ENCODE measurements at places on chromosomes 16 and 17. TPM values are rescaled to one million over a fixed set of nuclear protein-coding genes. Genes with fewer than 3 reads are reported as not detected.
A peak's percentile ranks its signal among the peaks of the same experiment; 100 is the strongest.

DNA sequence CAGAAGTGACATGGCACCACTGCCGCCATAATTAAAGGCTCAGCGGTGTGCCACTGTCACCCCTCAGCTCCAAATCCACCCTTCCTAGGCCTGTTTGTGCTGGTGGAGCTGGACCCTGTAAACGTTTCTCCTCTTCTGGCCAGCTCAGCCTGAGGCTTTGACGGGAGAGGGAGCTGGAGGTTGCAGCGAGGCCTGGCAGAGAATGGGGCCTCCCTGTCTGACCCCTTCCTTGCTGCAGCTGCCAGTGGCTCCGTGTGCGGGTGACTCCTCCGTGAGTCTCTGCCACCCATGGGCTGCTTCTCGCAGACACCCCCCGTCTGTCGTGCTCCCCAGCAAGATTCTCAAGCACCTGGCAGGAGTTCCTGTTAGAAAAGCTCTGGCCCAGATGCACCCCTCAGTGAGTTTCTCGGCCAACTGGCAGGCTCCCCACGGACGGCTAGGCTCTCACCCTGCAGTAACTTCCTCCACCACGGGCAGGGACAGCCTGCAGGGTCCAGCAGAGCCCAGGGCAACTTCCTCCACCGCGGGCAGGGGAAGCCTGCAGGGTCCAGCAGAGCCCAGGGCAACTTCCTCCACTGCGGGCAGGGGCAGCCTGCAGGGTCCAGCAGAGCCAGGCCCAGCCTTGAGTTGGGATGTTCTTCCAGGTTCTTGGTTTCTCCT is 4.7 kb upstream of the CHMP6 start:
- H3K36me3 ChIP-seq = no peaks in the 10 kb centered on the region
- DNase-seq = no peak
- no peak overlapping the region for H3K4me3 ChIP-seq
- peaks cover 2% of the 10 kb centered on the region for H3K4me1 ChIP-seq

ASPHD1 gene
- 1.2 TPM for total RNA-seq

DNA sequence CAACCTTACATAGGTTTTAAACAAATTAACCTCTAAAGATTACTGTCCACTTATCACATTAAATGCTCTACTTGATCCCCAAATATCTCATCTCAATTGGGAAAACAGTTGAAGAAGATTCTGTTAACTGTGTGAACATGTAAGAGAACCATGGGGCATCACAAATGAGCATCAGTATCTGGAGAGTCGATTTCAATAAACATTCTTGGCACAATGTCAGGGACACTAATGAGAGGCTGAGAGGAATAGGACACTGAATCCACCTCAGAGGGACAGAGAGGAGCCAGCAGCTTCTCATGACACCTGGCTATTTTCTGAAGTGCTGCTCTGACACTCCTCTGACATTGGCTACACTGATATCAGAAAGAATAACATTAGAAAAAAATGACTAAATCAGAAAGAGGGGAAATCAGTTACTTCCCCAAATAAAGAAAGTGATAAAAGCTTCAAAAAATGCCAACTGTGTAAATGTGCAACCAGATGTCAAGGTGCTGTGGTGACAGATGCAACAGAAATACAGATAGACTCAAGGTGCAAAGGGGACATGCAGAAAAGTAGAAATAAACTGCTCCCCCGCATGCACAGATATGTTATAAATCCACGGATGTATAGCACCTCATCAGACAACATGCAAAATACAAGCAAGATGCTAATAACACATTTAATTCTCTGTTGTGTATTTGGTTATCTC is 67.4 kb downstream of the SNX11 start:
- no peaks in the 10 kb centered on the region for H3K27me3 ChIP-seq
- no peak for DNase-seq
- H3K4me1 ChIP-seq = no peaks in the 10 kb centered on the region

CCL1 gene
- not detected for total RNA-seq

CSH1 gene
- not detected for total RNA-seq

CDK3 gene
- total RNA-seq = 17.2 TPM

DNA sequence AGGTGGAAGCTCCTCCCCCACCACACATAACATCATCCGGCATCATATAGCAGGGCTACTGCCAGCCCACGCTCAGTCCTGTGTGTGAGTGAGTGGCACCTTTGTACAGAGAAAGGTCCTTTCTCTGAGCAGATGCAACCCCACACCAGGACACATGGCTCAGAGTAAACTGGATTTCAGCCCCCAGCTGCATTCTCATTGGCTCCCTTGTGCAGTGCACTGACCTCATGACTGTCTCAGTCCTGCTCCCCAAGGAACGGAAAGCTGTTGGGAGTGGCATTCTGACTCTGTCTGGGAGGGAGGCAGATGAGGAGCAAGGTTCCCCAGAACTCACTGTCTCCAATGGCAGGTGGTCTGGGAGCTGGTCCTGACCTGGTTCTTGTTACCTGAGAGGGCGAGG is 244.1 kb downstream of the PHKB start:
- no peak overlapping the region for H3K27ac ChIP-seq
- H3K36me3 ChIP-seq = no peaks in the 10 kb centered on the region
- H3K27me3 ChIP-seq = no peaks in the 10 kb centered on the region
- no peaks in the 10 kb centered on the region for H3K4me1 ChIP-seq

- no peaks in the 10 kb centered on the region for H3K4me1 ChIP-seq
- peak; percentile 64 for DNase-seq
- H3K27me3 ChIP-seq = no peaks in the 10 kb centered on the region
- H3K27ac ChIP-seq = no peak overlapping the region
- no peaks in the 10 kb centered on the region for H3K36me3 ChIP-seq
- H3K4me3 ChIP-seq = no peak overlapping the region
Measured at GRCh38 chr17:32319548-32319905, 22.4 kb downstream of the C17orf75 start.

DNA sequence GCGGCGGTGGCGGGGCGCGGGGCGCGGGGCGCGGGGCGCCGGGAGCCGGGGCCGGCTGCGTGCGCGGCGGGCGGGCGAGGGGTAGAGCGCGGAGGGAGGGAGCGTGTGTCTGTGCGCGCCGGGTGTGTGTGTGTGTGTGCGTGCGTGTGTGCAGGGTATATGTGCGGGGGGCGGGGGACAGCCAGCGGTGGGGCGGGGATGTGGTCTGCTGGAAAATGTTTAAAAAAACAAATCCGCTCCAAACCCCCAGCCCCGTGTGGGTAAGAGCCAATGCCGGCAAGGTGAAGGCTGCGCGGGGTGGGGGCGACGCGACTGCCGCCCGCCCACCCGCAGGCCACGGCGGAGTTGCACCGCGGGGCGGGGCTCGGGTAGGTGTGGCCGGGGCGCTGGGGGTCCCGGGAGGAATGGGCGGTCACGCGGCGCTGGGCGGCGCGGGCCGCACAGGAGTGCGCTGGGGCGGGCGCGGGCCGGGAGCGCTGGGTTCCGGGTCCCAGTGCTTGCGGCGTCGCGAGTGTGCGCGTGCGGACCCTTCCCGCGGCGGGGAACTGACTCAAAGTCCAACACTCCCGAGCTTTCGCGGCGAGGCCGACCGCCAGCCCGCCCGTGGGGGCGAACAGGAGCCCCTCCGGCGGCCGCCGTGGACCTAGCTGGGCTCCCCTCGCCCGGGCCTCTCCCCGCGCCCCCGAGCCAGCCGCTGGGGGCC is at the start of gene CYGB:
Gene CYGB, minus strand, starts transcription at position 132 of the 703 bp plus-strand sequence. CDS start 167 bp downstream, outside the sequence.
- H3K36me3 ChIP-seq = no peaks in the 10 kb centered on the region
- H3K4me1 ChIP-seq = peaks cover 4% of the 10 kb centered on the region
- H3K27me3 ChIP-seq = peaks cover 3% of the 10 kb centered on the region
- DNase-seq = no peak
- H3K27ac ChIP-seq = peak within 1 kb of the TSS; percentile 45

GRCh38 chr16:87374313-87374712 is 9.3 kb downstream of the FBXO31 start:
- H3K36me3 ChIP-seq = no peaks in the 10 kb centered on the region
- DNase-seq = no peak
- no peak overlapping the region for H3K4me3 ChIP-seq
- no peaks in the 10 kb centered on the region for H3K27me3 ChIP-seq

IL21R gene
- total RNA-seq = 0.32 TPM

DNA sequence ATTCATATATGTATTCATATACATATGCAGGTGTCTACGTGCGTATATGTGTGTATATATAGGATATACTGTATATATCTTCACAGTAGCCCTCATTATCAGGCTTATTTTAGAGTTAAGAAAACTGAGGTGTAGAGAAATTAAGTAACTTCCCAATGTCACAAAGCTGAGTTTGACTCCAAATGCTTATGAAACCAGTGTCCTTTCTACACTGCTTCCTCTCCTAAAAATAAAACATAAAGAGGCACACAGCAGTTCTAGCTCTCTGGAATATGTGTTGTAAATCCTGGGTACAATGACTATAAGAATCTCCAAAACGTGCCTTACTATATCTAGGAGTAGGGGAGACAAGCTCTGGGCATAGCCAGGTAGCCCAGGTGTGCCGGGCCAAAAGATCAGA is 40.0 kb upstream of the CCL1 start:
- H3K27me3 ChIP-seq = no peaks in the 10 kb centered on the region
- DNase-seq = no peak
- no peaks in the 10 kb centered on the region for H3K36me3 ChIP-seq
- no peak overlapping the region for H3K27ac ChIP-seq

- H3K27me3 ChIP-seq = no peaks in the 10 kb centered on the region
- no peak overlapping the region for H3K4me3 ChIP-seq
- H3K4me1 ChIP-seq = no peaks in the 10 kb centered on the region
- peak; percentile 30 for DNase-seq
- H3K36me3 ChIP-seq = no peaks in the 10 kb centered on the region
Measured at GRCh38 chr16:46857368-46857945, 26.5 kb upstream of the C16orf87 start.

GRCh38 chr16:66271074-66272060 is 95.1 kb upstream of the CDH5 start:
- no peak for DNase-seq
- H3K27ac ChIP-seq = no peak overlapping the region
- H3K27me3 ChIP-seq = no peaks in the 10 kb centered on the region
- no peaks in the 10 kb centered on the region for H3K4me1 ChIP-seq
- no peak overlapping the region for H3K4me3 ChIP-seq

DNA sequence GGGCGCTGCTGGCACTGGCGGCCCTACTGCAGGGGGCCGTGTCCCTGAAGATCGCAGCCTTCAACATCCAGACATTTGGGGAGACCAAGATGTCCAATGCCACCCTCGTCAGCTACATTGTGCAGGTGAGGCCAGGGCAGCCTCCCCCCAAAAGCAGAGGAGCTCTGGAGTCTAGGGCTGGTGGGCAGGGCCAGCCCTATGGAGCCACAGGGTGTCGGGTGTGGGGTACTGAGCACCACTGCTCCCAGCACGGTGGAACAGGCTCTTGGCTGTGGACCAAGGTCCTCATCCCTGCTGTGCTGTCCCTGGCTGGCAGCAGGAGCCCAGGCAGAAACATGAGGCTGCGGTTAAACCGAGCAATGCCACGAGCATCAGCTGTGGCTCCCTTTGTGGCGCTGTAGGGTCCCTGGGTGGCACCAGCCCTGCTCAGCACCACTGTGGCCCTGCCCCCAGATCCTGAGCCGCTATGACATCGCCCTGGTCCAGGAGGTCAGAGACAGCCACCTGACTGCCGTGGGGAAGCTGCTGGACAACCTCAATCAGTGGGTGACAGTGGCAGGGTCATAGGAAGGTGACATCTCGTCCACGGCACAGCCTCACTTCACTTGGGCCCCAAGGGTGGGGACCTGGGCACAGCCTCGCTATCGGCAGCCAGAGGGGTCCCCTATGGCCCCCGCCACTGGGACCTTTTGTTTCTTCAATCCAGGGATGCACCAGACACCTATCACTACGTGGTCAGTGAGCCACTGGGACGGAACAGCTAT is 1.1 kb downstream of the DNASE1 start:
- no peak overlapping the region for H3K27ac ChIP-seq
- peaks cover 3% of the 10 kb centered on the region for H3K36me3 ChIP-seq
- no peaks in the 10 kb centered on the region for H3K27me3 ChIP-seq
- DNase-seq = no peak
- H3K4me1 ChIP-seq = no peaks in the 10 kb centered on the region

GRCh38 chr16:86827521-86827920 is 249.2 kb downstream of the FOXL1 start:
- H3K27ac ChIP-seq = no peak overlapping the region
- no peaks in the 10 kb centered on the region for H3K36me3 ChIP-seq
- no peak overlapping the region for H3K4me3 ChIP-seq

DNA sequence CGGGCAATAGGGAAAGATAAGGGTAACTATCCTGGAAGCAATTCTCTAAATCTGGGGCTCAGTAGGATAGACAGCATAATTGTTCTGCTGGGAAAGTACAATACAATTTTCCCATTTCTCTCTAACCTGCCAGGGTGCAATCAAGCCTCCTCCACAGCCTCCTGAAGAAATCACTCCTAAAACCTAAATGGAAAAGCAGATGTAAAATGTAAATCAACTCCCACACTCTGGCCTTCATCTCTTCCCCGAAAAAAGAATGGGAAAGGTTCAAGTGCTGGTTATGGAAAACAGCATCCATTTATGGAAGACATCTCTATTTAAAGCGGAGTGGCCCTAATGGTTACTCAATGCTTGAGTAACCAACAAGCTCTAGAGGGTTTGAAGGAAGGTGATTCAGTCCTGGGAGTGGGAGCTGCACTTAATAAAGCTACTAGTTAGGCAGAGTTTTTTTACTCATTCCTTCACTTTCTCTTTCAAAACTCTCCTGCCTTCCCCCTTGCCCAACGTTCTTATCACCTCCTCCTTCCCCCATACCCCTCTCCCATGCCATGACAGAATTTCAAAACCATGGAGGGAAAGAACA is 5.1 kb downstream of the MMD start:
- no peaks in the 10 kb centered on the region for H3K36me3 ChIP-seq
- DNase-seq = no peak
- no peak overlapping the region for H3K27ac ChIP-seq
- no peaks in the 10 kb centered on the region for H3K27me3 ChIP-seq
- no peaks in the 10 kb centered on the region for H3K4me1 ChIP-seq
- no peak overlapping the region for H3K4me3 ChIP-seq

DNA sequence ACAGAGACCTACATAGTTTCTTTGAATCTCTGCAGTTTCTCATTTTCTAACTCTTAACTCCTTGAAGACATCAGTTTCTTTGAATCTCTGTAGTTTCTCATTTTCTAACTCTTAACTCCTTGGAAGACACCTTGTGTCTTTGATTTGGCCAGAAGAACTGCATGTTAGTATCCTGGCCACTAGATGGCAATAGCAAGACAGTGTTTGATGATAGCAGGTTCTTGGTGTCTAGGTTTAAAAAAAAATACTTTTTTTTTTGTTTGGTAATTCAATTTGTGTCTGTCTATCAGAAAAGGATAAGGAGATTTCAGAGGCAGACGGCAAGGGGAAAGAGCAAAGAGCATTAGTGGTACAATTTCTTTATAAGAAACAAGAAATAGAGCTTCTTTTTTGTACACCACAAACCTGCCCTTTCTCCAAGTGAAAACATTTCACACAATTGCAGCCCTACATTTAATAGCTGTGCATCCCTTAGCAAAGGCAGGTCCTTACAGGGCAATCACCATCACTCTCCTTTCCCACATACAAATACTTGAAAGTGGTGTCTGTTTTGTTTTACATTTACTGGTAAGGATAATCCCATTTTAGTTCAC is 1324.9 kb upstream of the CDH8 start:
- no peak overlapping the region for H3K27ac ChIP-seq
- DNase-seq = no peak
- H3K36me3 ChIP-seq = no peaks in the 10 kb centered on the region

DNA sequence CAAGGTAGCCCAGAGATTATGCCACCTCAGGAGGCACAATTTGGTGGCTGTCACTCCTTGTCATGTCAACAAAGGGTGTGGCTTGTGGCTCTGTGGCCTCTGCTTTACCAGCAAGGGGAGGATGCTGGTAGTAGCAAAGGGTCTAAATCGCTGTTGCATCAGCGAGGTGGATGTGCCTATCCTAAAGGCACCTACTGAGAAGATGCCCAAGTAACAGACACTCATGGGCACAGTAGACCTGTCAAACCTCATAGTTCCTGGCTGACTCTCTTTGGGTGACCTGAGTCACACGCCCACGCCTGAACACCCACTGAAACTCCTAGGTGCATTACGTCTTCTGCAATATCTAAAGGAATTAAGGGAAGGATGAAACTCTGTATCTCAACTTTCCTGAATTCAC is 139.5 kb downstream of the PRKCB start:
- no peak overlapping the region for H3K27ac ChIP-seq
- no peaks in the 10 kb centered on the region for H3K36me3 ChIP-seq
- no peak for DNase-seq

TP53TG3F gene
- 1.6 TPM for total RNA-seq

All from prostate gland (tissue), 2 donors.